ENCODE measurements at places on chromosomes 13 and 19.

GRCh38 chr13:87153371-87153770 lies 517.8 kb upstream of the SLITRK5 start:
- DNase-seq = no peak

DNA sequence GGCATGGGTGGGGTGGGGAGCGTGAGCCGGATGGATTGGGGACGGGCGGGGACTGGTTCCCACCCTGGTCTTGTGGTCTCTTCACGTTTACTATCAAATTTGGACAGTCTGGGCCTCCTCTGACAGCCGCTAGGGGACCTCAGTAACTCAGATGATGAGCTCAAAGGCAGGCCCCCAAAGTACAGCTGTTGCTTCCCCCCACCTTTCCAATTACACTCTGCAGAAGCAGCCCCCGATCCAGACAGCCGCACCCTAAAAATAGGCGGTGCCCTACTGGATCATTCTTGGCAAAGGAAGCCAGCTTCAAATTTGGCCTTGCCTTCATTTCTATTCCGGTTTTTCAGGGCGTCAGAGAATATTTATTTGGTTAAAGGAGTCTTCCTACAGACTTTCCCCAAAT lies 1.9 kb upstream of the FOXO1 start:
- peak; percentile 51 for DNase-seq

DNA sequence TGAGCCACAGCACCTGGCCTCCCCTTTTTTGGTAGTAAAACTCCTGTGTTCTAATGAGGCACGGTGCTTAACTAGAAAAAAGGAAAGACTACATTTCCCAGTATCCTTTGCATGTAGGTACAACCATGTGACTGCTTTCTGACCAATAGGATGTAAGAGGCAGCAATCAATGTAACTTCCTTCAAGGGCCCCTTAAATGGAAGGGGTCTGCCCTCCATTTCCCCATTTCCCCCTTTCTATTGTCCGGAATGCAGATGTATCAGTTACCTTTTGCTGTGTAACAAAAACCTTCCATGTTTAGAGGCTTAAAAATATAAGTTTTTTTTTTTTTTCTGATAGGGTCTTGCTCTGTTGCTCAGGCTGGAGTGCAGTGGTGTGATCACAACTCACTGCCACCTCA lies 2.2 kb downstream of the GPR32 start:
- no peak for DNase-seq

GRCh38 chr19:33424181-33424580 lies 50.7 kb downstream of the CEBPG start:
- DNase-seq = no peak

DNA sequence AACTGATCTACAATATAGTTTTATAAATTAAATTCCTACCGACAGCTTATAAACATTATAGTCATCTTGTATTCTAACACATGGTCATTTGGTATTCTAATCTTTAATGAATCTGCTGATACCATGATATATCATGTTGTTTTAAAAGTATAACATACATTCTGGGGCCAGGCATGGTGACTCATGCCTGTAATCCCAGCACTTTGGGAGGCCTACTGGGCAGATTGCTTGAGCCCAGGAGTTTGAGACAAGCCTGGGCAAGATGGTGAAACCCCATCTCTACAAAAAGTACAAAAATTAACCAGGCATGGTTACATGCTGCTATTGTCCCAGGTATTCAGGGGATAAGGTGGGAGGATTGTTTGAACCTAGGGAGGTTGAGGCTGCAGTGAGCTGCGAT lies 3.1 kb downstream of the ZNF383 start:
- no peak for DNase-seq

DNA sequence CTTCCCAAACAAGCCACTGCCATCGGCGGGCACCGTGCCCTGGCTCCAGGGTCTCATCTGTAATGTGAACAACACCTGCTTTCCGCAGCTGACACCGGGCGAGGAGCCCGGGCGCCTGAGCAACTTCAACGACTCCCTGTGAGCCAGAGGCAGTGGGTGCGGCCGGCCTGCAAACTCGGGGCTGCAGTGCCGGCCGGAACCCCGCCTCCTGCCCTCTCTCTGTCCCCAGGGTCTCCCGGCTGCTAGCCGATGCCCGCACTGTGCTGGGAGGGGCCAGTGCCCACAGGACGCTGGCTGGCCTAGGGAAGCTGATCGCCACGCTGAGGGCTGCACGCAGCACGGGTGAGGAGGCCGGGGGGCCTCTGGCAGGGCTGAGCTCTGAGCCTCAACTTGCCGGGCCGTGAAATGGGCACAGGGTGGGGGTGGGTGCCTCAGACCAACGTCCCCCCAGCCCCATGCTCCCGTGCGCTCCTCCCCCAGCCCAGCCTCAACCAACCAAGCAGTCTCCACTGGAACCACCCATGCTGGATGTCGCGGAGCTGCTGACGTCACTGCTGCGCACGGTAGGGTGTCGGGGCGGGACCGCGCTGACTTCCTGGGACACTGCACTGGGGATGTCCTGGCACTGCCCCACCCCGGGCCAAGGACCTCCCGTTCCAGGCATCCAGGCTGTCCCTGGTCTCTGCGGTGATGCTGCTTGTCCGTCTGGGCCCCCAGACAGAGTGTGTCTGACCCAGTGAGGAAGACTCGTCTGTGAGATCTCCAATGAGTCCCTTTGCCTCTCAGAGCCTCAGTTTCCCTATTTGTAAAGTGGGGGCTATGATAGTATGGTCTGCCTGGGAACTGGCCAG lies 2.2 kb downstream of the ABCA7 start:
- no peak for DNase-seq

GRCh38 chr13:51808811-51809210 lies 4.8 kb upstream of the DHRS12 start:
- DNase-seq = no peak

- no peak for DNase-seq
Measured at GRCh38 chr13:33229446-33230177, 55.9 kb downstream of the STARD13 start.

DNA sequence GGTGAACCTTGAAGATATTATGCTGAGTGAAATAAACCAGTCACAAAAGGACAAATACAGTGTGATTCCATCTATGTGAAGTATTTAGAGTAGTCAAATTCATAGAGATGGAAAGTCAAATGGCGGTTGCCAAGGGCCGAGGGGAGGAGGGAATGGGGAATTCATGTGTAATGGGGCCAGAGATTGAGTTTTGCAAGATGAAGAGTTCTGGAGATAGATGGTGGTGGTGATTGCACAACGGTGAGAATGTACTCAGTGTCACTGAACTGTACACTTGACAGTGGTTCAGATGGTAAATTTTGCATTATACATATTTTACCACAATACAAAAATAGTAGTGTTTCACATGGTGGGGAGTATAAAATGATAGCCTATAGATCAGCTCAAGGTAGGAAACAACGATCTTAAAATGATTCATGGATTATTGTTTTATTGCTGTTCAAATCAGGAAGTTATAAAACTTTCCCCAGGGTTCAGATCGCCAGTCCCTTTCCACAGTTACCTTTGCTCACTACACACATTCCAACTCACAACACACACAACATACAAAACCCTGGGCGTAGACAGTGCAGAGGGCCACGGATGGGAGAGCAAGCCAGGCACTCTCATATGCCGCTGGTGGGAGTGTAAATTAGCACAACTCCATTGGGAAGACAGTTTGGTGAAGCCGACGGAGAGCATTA lies 219.9 kb downstream of the ZIC5 start:
- DNase-seq = no peak

GRCh38 chr19:33806434-33806881 lies 9.8 kb downstream of the KCTD15 start:
- DNase-seq = no peak

DNA sequence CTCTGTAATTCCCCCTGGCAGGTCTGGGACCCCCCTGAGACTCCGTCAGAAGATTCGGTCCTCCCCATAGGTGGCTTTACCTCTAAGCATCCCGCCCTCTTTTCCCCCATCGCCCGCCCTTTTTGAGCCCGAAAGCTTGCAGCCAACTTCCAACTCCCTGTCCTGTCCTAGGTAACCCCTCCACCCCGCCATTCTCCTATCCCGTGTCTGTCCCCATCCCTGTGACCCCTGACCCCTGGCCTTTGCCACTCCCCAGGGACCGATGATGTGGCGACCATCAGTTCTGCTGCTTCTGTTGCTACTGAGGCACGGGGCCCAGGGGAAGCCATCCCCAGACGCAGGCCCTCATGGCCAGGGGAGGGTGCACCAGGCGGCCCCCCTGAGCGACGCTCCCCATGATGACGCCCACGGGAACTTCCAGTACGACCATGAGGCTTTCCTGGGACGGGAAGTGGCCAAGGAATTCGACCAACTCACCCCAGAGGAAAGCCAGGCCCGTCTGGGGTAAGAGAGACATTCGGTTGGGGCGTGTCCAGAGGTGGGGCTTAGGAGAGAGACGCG lies 488 bp downstream of the RCN3 start:
- peak; percentile 62 for DNase-seq

GRCh38 chr13:76053181-76053580 lies 417.1 kb downstream of the LMO7 start:
- DNase-seq = no peak

- DNase-seq = no peak
Measured at GRCh38 chr19:43229315-43229714, 23.9 kb upstream of the PSG4 start.
